Stimulated activated CD8-positive, alpha-beta memory T cell treated with anti-CD3 and anti-CD28 coated beads, Interleukin-15, amount 100 ng/mL, for 4 hours (primary cell): ENCODE measurements at places on chromosomes 1 and 21.

DNA sequence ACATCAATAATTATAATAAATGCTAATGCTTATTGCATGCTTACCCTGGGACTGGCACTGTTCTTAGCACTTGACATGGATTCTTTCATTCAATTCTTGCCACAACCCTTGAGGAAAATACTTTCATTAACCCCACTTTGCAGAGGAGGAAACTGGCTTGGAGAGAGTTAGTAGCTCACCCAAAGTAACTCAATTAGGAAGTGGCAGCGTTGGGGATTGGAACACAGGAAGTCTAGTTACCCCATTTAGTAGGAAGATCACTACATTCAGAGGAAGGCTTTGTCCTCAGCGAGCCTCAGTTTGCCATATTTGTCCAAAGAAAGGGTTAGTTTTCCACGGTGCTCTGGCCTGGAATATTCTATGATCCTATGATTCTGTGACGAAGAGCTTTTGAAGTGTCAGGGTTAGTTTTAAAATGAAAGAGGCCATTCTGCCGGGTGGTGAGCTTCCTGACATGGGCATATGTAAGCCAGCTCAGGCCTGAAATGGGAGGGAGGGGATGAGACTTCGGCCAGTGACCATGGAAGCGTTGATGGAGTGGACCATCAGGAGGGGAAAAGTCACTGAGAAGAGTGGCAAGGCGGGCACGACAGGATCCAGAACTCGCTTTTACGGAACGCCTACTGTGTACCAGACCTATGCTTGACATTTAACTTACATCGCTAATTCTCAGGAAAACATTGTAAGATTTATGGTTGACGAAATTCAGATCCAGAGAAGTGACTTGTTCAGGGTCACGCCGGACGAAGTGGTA is 28.2 kb upstream of the EPB41 start:
- no peak for DNase-seq

GRCh38 chr1:62271948-62272728 is 47.1 kb downstream of the KANK4 start:
- no peak for DNase-seq

DNA sequence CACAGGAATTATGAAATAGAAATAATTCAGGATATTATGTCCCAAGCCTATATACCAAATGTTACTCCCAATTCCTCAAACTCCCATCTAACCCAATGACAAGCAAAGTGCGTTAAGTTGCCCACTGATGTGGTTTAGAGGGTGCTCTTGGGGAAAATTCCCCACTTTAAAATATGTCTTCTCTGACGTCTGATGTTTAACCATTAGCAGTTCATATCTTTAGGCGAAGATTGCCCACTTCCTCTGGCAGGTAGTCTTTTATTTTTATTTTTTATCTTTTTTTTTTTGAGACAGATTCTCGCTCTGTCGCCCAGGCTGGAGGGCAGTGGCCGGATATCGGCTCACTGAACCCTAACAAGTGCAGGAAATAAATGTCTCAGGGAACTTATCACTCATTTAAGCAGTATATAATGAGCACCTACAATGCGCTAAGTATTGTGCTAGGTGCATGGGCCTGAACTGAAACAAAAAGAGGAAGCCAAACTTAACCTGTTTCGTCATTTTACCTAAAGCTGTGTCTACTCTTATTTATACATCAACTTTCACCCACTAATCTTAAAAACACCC is 1.3 kb upstream of the LYST start:
- no peak for DNase-seq

DNA sequence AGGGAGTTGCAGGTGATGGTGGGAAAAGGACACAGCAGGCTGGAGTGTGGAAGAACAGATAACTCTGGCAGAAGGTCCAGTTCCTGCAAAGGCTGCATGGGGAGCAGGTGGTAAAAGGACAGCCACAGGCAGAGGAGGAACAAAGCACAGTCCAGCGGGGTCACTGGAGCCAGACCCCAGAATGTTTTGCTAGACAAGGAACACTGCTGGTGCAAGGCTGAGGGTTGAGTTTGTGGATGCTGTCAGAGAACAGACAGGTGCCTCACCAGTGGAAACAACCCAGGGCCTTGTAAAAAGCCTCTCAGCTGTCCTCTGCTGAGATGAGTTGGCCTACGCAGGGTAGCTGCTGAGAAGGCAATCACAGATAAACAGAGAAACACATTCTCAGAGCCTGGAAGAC is 101.7 kb downstream of the SSBP3 start:
- no peak for DNase-seq

DNA sequence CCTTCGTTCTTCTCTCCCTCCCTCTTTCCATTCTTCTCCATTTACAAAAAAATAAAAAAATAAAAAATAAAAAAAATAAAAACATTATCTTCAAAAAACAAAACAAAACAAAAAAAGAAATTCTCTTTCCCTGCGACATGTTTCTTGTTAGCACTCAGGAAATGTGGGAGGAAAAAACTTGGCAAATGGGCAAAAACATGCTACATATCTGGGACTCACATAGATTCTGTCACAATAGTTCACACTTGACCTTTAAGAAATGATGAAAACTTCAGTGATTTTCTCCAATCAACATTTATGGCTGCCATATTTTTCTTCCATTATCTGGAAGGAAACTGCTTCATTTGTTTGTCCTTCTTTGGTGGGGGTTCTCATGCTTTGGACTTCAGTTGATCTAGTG is 109.3 kb downstream of the PRKAB2 start:
- no peak for DNase-seq

DNA sequence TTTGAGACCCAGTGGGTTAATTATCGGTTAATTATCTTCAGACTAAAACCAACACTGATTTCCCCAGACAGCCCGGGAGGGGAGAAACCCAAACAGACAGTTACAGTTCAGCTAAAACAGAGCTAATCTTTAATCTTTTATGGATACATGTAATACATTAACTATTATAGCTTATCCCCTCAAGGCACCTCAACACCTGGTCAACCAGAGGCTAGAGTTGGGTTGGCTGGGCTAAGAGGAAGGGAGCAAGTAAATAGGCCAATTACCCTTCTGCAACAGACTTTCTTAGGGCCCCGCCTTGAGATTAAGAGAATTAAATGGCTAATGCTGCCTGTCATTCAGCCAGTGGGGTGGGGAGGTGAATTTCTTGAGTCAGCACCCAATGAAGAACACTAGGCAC is 6.6 kb upstream of the MED18 start:
- no peak for DNase-seq

DNA sequence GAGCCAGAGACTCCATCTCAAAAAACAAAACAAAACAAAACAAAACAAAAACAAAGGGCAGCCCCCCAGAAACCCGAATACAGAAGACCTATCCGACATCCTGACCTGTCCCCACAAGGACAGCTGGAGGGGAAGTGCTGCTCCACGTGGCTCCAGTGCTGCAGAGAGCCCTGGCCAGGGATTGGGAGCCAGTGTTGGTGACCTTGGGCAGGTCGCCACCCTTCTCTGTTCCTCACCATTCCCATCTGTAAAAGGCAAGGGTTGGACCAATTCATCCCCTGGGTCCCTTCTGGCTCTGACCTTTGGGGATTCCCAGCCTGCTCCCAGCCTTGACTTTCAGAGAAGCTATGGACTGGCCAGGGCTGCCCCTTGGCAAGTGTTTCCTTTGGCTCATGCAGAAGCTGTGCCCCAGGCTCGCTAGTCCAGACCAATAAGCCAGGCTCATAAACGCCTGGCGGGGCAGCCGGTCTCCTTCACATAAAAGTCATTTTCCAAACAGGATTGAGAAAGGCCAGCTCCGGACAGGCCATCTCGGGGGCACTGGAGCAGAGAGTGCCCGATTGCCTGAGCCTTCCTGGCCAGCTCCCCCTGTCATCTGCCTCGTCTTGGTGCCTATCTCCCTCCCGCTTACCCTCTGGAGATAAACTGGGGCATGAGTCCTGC is 20.0 kb upstream of the PADI1 start:
- no peak for DNase-seq

- DNase-seq = no peak
Measured at GRCh38 chr1:158691907-158692306, 5.4 kb upstream of the SPTA1 start.

- DNase-seq = no peak
Measured at GRCh38 chr1:31831397-31832378, 15.9 kb upstream of the SPOCD1 start.

DNA sequence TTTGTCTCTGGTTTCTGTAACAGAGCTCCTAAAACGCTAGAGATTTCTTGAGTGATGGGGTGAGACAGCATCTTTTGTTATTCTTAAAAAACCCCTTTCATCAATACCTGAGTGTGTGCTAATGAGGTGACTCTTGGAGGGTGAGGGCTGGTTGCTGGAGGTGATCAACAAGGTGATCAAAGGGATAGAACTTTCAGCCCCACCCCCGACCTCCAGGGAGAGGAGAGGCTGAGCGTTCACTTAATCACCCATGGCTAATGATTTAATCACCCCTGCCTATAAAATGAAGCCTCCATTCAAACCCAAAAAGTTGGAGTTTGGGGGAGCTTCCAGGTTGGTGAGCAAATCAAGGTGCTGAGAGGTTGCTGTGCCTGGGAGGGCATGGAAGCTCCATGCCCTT is 175.4 kb downstream of the SLC35F3 start:
- no peak for DNase-seq

GRCh38 chr1:33735624-33736023 is 128.3 kb upstream of the HMGB4 start:
- no peak for DNase-seq

DNA sequence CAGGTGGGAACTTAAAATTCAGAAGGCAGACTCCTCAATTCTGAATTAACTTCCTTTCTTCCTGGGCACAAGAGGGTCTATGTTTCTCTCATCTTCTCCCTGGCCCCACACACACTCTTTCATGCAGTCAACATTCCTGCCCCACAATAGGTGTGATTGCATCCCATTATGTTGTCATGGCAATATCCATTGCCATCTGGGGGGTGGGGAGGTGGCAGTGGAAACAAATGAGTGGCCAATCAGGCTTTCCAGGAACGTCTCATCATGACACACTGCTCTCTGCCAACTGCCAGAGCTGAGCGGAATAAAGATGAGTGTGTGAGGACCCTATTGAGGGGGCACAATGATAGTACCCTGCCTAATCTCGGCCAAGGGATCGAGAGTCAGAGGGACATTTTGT is 80.4 kb downstream of the KCND3 start:
- DNase-seq = no peak

DNA sequence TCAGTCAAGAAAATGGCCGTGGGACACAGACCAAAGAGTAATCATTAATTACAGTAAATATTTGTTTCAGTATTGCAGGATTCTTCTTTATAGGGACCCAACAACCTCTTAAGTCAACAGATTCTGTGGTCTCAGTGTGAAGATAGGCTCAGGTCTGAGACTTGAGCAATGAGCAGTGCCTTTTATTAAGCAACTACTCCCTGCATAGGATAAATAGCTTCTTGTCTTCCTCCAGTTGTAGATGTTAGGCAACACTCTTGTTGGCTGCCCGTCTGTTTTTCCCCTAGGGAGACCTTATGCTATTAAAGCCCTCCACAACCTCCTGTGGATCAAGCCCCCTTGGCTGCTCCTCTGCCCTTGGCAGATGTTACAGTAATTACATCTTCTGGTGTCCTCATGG is 1.8 kb upstream of the OMA1 start:
- DNase-seq = no peak

- DNase-seq = no peak
Measured at GRCh38 chr1:44235808-44236207, 22.5 kb downstream of the DMAP1 start.

DNA sequence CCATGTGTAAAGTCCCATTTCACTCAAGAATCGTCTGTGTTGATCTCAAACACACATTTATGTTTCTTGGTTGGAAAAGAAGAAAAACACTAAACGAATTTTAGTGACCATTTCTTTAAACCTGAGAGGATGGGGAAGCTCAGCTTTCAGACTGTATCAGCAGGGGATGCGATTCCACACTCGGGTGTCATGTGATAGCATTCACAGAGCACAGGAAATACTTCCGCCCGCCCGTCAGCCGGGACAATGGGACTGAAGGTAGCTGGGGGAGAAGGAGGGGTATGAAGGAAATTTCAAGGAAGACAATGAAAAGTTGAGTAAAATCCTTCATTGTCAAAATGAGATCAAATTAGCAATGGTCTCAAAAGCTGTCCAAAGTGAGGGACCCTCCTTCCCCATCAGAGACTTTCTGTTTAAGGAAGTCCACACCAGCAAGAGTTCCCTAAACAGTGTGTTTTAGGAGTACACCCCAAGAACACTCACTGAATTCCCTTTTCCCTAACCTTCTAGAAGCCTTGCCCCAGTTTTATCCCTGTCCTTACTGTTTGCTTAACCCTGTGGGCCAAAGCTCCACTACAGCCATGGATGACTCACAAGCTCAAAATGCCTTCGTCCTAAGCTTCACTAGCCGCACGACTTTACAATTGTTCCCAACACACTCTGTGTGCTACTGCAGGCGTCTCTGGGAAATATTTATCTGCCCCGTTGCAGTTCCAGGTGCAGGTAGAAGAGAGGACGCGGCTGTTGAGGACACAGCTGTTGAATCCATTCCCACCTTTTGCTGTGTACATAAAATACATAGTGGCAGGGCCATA is 51.4 kb upstream of the SIM2 start:
- no peak for DNase-seq
